Fibroblast of upper back skin (primary cell): ENCODE measurements at places on chromosomes 16 and 17.

DNA sequence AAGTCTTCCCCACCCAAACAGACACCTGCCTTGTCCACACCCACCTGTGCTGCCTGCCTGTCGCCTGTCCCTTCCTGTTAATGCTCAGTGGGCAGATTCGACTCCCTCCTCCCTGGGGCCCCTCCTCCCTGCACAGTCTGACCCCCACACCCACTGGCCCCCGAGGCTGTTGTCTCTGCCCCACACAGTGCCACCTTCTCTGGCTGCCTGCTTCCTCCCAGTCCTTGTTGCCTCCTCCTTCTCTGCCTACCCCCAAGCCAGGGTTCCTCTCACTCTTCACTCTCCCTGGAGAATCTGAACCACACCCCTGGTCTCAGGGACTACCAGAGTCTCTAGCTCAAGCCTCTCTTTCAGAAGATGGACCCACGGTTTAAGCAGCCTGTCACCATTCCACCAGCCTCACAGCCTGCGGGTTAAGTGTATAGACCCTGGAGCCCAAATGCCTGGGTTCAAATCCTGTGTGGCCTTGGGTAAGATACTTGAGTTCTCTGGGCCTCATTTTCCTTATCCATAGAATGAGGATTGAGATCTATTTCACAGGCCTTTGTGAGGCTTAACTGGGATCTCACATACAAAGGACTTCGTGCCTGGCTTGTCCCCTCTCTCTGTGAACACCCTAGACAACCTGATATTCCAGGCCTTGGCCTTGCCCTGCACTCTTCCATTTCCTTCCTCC, 3.8 kb upstream of the ARHGAP23 start:
- no peak for DNase-seq

GRCh38 chr17:82412535-82413520, 5.3 kb upstream of the HEXD start:
- DNase-seq = no peak

DNA sequence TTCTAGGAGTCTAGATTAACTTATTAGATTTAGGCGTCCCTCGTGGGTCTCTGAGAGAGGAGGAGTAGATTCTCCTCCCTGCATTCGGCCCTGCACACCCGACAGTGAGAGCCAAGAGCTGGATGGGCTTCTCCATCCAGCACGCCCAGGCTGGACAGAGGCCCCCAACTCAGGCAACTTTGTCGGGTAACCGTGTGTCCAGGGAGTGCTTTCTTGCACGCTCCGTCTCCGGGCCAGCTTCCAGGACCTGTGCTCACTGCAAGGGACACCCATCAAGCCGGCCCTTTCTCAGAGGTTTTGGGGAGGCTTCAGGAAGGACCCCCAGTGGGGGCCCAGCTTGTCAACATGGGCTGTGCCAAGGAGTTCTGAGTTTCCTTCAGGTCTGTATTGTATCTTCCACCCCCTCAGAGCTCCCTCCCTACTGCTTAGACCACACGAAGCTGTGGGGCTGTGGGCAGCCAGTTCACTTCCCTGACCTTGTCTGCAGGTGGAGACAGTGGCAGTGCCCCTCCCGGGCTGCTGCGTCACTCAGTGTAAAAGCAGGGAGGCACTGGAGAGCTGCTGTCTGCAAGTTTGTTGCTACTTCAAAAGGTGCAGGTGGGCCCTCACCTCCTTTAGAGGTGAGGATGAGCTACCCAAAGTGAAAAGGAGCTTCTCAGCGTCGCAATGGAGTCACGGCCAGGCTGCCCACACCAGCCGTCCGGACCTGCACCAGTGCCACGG, 24.0 kb upstream of the C16orf78 start:
- no peak for DNase-seq

GRCh38 chr17:11142231-11142630, 98.8 kb upstream of the SHISA6 start:
- DNase-seq = no peak

DNA sequence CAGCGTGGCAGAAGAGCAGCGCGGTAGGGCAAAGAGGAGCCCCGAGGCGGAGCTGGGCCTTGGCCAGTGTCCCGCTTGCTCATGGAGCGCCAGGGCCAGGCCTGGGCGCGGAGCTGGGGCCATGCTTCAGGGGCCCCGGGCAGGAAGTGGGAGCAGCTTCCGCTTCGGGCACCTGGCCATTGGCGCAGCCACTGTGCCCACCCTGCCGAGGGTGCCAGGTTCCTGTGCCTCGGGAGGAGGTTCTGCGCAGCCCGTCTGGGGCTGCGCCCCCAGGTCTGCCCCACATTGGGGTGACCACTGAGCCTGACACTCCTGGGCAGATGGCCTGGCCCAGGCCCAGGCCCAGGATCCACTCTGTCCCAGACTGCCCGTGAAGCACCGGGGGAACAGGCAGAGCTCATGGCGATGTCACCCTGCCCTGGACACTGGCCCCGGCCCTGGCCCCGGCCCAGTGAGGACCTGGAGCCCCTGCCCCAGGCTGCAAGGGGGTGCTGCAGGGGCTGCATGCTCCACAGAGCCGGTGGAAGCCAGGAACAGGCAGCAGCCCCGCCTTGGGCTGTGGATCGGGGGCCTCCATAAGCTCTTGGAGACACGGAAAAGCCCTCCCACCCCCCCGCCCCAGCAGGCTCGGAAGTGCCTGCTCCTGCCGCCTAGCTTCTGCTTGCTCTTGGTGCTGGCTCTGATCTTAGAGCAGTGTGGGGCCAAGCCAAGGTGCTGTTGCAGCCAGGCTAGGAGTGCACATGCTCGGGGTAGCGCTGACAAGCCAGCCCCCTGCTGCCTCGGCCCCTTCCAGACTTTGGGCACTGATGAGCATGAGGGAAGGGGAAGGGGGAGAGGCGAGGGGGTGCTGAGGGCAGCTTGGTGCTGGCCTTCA, 35.9 kb upstream of the FOXJ1 start:
- DNase-seq = no peak

DNA sequence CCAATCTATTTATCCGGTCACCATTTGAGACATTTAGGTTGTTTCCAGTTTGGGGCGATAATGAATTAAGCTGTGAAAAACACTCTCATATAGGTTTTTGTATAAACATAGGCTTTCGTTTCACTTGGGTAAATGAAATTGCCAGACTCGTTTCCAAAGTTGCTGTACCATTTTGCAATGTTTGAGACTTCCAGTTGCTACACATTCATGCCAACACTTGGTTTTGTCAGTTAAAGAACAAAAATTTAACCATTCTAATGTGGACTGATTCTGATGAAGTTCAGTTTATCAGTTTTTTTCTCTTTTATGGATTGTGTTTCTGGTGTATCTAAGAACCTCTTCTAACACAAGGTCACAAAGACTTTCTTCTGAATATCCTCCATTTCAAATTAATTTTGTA, 52.4 kb downstream of the YPEL2 start:
- DNase-seq = no peak

DNA sequence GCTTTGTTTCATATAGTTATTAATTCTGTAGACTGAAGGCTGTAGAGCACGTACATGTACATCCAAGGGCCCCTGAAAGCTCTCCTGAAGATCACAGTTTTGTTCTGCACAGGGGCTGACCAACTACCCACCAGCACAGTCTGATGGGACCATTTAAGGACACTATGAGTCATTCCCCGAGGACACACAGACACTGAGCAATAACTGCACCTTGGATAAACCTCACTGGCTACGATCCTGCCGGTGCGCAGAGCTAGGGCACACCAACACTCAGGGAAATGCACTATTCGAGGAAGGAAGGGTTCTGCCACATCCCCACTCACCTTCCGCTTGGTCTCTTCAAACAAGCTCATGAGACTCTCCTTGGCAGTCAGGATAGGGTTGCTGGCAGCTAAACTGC, 20.3 kb downstream of the SMG6 start:
- DNase-seq = no peak

DNA sequence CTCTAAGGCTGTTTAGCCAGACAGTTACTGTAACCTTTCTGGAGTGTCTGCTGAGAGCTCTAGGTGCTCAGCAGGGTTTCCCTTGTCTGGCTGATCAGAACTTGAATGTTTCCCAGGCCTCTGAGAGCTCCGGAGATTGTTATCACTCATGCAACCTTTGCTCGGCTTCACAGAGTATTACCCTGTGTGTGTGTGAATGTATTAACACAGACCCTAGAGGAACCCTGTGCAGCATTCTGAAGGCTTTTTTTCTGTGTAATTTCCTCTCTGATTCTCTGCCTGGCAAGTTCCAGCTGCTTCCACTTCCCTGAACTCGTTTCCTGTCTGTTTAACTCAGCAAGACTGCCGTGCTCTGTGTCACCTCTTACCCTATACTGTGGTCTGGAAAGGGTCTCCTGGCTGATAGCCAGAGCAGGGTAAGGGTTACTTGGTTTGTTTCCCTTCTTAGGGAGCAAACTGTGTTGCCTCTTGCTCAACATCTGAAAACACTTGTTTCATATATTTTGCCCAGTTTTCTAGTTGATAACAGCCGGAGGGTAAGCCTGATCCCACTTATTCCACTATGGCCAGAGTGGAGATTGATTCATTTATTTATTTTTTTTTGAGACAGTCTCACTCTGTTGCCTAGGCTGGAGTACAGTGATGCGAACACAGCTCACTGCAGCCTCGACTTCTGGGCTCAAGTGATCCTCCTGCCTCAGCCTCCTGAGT, 21.7 kb downstream of the PRMT7 start:
- DNase-seq = no peak

DNA sequence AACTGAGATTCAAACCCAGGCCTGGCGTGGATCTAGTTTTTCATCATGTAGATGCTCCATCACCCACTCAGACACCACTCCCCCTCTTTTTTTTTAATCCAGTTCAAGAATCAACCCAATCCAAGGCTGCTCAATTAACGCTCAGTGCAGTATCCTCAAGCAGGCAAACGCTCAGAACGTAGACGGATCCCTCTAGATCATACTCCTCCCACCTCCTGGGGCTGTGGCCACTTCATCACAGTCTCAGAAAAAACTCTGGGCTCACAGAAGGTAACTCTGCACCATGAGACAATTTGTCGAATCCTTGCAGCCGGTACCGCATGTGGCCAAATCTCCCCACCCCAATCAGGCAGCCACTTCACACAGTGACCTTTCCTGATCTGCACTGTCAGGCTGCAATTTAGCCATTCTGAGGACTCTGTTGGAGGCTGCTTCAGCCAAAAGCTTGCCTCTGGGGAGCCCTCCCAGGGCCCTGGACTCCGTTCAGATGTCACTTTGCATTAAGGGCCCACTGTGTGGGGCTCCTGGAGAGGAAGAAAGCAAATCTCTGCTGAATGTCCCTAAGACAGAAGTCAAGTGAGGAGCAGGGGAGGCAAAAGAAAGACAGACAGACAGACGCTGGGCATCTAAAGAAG, 183.5 kb downstream of the XYLT1 start:
- DNase-seq = no peak

DNA sequence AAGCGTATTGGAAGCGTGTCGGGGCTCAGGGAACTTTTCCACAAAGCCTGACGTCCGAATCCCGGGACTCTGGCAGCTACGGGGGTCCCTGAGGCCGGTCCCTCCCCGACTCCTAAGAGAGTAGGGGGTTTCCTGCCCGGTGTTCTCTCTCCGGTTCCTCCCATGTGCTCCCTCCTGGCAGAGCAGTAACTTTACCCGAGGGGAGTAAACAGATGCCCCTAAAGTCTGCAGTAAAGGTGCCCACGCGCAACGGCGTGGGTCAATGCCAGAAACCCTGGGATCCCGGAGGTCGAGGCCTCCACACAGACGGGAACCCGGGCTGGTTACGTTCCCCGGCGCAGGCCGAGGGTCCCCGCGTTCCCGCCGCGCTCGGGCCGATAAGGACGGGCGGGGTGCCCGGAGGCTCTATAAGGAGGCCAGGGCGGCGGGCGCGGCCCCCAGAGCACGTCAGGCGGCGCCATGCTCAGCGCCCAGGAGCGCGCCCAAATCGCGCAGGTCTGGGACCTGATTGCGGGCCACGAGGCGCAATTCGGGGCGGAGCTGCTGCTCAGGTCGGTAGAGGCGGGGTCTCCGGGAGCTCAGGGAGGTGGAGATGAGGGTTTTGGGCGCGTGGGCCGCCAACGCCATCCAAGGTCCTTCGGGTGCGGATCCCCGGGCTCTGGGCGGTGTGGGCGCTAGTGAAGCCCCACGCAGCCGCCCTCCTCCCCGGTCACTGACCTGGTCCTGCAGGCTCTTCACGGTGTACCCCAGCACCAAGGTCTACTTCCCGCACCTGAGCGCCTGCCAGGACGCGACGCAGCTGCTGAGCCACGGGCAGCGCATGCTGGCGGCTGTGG, at the start of gene HBM:
TSS of gene HBM (plus strand) at position 440 of the 836 bp plus-strand sequence. CDS start at position 460, 20 bp downstream.
- DNase-seq = no peak

- no peak for DNase-seq
These were observed 3.8 kb downstream of the RAB37 start for GRCh38 chr17:74740641-74741387.

GRCh38 chr17:78819806-78820792, 20.5 kb downstream of the USP36 start:
- no peak for DNase-seq

DNA sequence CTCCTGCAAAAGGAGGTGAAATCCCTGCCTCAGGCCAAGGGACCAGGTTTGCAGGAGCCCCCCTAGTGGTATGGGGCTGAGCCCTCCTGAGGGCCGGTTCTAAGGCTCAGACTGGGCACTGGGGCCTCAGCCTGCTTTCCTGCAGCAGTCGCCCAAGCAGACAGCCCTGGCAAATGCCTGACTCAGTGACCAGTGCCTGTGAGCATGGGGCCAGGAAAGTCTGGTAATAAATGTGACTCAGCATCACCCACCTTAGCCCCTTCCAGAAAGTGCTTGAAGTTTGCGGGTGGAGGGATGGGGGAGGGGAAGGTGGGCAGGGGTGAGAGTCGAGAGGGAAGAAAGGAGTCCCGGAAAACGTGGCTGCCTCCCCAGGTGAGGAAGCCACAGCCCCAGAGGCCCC, 2.1 kb downstream of the MC1R start:
- DNase-seq = peak; percentile 28

DNA sequence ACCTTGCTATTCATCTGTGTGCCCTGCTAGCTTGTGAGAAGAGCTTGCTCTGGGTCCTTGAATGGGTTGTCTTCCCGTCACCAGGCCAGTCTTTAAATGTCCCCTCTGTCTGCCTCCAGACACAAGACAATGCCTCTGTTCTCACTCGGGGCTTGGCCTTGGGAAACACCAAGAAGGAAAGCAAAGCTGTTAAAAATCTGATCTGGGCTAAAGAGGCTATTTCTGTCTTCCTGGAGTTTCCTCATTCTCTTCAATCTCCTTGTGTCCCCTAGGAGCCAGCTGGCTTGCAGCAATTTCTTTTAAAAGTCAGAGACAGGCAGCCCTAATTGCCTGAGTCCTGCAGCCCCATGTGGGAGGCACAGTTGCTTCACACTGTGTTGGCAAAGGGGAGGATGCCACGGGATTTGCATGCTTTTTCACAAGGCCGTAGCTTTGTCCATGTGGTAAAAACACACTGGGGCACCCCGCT, 2.5 kb downstream of the DNAI2 start:
- DNase-seq = no peak

DNA sequence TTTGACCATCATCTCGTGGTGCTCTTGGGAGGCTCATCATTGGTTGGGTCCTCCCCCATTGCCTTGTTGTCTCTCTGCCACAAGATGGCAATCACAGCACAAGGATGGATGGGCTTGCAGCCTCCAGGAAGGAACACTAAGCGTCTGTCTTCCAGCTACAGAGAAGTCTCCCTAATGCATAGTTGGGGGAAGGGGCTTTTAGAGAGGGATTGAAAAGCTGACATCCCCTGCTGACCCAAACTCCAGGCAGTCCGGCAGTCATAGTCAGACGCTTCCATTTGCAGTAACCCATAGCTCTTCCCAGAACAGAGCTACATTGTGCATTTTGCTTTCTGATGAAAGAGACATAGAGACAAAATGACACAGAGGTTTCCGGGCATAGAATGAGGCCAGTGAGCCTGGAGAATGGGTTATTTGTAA, 111.4 kb downstream of the UTP18 start:
- DNase-seq = peak; percentile 47

- peak; percentile 70 for DNase-seq
These were observed 681 bp downstream of the XPO6 start for GRCh38 chr16:28210979-28211588.

GRCh38 chr17:54085020-54085419, 262.3 kb downstream of the KIF2B start:
- DNase-seq = no peak

- no peak for DNase-seq
These were observed 293.1 kb upstream of the N4BP1 start for GRCh38 chr16:48903039-48903438.
